ENCODE measurements at places on chromosomes 7 and 10.

- no peaks in the 10 kb centered on the region for H3K27me3 ChIP-seq
- no peak for DNase-seq
- H3K27ac ChIP-seq: peak overlapping the region; percentile 40
- H3K36me3 ChIP-seq: no peaks in the 10 kb centered on the region
Measured at GRCh38 chr10:12797471-12798262, 203.8 kb downstream of the CCDC3 start.

- no peak overlapping the region for H3K27ac ChIP-seq
- no peak overlapping the region for H3K4me3 ChIP-seq
- no peaks in the 10 kb centered on the region for H3K27me3 ChIP-seq
Measured at GRCh38 chr7:143256932-143257331, 6.3 kb upstream of the GSTK1 start.

- peaks cover 24% of the 10 kb centered on the region for H3K4me1 ChIP-seq
- peak overlapping the region; percentile 97 for H3K4me3 ChIP-seq
- H3K27me3 ChIP-seq: no peaks in the 10 kb centered on the region
- no peak for DNase-seq
Measured at GRCh38 chr7:102463841-102464576, 654 bp downstream of the ALKBH4 start.

DNA sequence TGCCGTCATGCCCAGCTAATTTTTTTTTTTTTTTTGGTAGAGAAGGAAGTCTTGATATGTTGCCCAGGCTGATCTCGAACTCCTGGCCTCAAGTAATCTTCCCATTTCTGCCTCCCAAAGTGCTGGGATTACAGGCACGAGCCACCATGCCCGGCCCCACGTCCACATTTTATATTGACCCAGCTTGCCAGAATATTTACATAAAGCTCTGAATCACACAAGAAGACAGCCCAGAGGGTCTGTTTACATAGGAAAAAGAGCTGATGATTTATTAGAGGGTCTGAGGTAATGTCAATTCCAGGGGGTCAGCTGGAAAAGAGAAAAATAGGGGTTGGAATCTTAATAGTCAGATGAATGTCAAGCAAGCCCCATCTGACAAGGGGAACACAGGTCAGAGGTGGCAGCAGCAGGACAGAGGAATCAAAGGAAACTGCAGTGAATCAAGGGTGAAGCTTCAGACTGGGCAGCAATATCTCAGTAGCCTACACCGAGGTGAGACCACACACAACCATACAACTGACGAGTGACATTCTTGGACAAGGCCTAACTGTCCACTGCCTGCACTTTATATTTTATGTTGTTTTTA lies 15.8 kb upstream of the SLF2 start:
- H3K27me3 ChIP-seq: peaks cover 57% of the 10 kb centered on the region
- H3K27ac ChIP-seq: no peak overlapping the region
- no peaks in the 10 kb centered on the region for H3K36me3 ChIP-seq

DNA sequence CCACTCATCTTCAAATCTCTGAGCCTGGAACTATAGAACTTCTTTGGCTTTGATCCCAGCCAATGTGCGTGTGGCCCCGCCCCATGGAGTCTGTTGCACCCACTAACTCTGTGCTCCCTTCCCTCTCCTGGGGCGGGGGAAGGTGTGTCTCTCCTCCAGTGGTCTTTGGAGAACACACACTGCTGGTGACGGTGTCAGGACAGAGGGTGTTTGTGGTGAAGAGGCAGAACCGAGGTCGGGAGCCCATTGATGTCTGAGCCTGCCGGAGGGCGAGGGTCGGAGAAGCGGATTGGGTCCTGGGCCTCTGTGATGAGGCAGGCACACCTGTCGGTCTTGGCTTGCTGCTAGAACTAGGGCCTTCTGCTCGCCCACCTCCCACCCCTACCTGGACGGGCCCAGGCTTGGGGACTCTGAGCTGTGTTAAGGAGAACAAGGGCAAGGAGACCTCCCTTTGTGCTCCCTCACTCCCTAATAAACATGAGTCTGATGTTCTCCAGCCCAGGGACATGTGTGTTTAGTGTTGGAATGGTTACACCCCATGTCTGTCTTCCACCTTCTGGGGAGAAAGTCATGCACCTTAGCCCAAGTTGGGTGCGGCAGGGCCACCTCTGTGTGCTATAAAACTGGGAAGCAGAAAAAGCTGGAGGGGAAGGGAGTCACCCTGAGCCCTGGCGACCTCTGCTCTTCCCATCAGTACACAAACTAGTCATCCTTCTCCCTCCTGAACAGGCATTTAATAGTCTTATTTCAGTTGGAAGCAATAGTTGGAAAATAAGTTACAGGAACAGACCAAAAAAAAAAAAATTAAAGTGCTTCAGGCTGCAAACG lies 4.6 kb downstream of the TRAPPC14 start:
- H3K4me3 ChIP-seq: peak overlapping the region; percentile 69
- no peak overlapping the region for H3K27ac ChIP-seq
- peaks cover 35% of the 10 kb centered on the region for H3K4me1 ChIP-seq
- H3K36me3 ChIP-seq: peaks cover 7% of the 10 kb centered on the region
- no peak for DNase-seq
- H3K27me3 ChIP-seq: no peaks in the 10 kb centered on the region

DNA sequence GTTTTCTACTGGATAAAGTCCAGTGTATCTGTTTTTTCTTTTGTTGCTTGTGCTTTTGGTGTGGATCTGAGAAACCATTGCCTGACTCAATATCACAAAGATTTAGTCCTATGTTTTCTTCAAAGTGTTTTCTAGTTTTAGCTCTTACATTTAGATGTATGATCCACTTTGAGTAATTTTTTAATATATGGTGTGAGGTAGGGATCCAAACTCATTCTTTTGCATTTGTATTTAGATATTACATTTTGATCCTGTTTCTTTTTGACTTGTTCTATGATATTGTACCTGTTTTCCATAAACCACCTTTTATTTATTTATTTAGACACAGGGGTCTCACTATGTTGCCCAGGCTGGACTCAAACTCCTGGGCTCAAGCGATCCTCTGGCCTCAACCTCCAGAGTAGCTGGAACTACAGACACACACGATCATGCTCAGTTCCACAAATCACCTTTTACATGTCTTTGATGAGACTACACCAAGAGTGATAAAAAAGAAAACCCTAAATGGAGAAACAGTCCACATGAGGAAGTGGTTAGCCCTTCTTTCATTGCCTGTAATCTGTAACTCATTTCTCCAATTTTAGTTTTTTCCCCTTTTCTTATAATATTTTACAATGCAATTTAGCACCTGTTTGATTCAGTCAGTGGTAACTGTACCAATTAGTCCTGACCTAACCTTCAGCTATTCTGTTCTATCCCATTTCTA lies 86.0 kb downstream of the SLC37A3 start:
- DNase-seq: no peak
- peaks cover 2% of the 10 kb centered on the region for H3K27me3 ChIP-seq
- H3K27ac ChIP-seq: no peak overlapping the region
- H3K36me3 ChIP-seq: peaks cover 20% of the 10 kb centered on the region

All from neural crest cell (in vitro differentiated cells).